Myocyte (in vitro differentiated cells): ENCODE measurements at places on chromosomes 16 and 17.
A peak's percentile ranks its signal among the peaks of the same experiment; 100 is the strongest.

DNA sequence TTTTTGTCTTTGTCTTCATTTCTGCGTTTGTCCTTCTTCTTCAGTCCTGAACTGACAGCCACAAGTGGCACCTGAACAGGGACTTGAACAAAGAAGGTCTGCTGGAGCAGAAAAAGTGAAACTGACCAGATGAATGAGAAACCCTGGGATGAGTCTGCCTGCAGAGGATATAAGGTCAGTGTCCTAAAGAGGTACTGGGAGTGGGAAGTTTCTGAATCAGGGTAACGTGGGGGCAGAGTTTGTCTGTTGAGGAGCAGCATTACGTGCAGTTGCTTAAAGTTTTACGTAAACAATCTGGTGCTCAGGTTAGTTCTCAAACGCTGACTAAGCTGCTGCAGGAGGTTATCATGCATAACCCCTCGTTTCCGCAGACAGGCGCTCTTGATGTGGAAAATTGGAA lies 2057.6 kb downstream of the TP53TG3F start:
- DNase-seq: no peak

- DNase-seq: no peak
Observed at GRCh38 chr17:49223168-49223516, 7.4 kb downstream of the PHOSPHO1 start.

- no peak for DNase-seq
Observed at GRCh38 chr17:74362810-74363498, 1.3 kb upstream of the BTBD17 start.

- DNase-seq: no peak
Observed at GRCh38 chr17:74053712-74054078, 149.8 kb upstream of the RPL38 start.

GRCh38 chr17:6654841-6655731 lies 3.5 kb downstream of the C17orf100 start:
- DNase-seq: no peak

- DNase-seq: no peak
Observed at GRCh38 chr17:82120148-82120547, 22.1 kb upstream of the FASN start.

DNA sequence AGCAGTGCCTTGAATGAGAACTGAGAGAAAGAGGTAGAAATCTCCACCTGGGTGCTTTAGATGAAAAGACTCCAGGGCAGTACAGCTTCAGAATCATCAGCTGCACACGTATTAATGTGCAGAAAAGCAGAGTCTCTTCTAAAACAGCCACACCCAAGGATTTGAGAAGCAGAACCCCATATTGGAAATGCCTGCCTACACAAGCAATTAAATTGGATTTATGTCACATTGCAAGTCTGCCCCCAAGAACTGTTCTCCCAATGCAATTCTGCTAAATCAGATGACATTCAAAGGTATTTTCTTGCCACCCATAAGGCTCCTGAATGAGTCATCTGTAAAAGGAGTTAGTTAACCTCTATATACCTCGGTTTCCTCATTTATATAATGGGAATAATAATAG lies 326.0 kb upstream of the C16orf82 start:
- no peak for DNase-seq

GRCh38 chr16:20137909-20138308 lies 64.2 kb upstream of the GPR139 start:
- no peak for DNase-seq

GRCh38 chr16:79171931-79172705 lies 428.4 kb downstream of the MAF start:
- DNase-seq: no peak

DNA sequence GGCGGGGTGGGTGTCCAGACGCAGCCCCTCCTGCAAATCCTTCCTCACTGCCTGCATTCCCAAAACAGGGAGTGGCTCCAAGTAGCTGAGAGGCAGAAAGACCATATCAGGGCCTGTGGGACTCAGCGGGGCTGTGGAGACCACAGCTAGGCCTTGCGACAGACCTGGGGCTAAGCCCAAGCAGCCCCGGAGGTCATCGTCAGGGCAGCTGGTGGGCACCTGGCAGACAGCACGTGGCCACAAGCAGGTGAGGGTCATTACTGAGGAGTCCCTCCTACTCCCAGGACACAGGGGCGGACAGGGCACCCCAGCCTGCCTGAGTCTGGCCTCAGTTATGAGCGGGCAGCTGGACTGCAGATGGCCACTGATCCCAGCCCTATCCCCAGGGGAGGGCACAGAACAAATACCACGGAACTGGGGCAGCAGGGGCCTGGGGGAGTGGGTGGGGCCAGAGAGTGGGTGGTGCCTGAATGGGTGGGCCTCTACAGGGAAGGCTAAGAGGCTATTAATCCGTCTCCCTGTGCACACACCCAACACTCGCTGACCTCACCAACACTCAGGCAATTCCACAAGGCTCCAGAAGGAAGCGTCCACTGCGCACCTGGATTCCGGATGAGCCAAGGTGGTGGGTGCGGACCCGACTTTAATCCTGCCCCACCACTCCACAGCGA lies 8.5 kb downstream of the HS3ST6 start:
- no peak for DNase-seq

GRCh38 chr16:83685615-83686165 lies 122.1 kb upstream of the HSBP1 start:
- no peak for DNase-seq

DNA sequence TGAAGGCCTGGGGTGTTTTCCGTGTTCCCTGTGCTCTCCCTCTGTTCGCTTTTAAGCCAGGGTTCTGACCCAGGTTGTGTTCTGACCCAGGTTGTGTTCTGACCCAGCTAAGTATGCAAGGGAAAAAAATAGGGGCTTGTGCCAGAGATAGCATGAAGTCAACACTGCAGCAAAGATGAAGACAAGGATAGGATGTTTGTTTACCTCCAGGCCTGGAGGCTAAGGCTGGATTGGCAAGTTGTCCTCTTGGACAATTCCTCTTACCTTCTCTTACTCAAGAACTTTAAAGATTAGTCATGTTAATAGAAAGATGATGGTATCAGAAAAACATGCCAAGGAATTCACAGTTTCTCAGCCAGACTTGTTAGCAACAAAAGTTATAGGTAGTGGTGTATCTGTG lies 19.4 kb downstream of the LYRM9 start:
- no peak for DNase-seq

- no peak for DNase-seq
Observed at GRCh38 chr17:53659181-53659580, 163.5 kb upstream of the KIF2B start.

GRCh38 chr16:83802135-83802534 lies 5.6 kb upstream of the HSBP1 start:
- peak; percentile 55 for DNase-seq

DNA sequence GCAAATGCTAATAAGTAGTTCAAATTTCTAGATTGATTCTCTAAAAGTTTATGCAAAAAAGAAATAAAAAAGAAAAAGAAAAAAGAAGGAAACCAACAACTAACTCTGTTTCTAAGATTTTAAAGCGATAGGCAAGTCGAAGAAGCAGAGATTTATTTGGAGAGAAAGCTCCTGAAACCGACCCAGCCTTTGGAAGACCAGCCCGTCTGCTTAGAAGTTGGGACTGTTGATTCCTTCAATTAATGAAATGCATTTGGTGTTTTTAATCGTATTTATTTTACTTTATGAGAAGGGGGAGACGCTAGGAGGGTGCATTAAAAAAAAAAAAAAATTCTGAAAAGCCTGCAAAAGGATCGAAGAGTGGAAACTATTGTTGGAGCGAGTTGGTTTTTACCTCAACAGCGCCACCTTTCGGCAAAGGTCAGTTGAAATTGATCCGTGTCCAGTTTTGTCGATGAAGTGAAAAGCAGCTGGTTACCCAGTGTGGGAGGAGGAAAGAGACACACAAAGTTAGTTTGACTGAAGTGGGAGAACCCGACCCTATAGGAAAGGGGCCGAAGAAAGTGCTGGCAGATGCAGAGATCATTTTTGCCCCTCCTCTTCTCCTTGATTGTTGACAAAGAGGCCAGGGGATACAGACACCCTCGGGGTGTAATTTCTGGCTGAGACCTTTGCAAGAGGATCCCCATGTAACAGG lies 1.5 kb upstream of the MAF start:
- peak; percentile 94 for DNase-seq

- peak; percentile 61 for DNase-seq
Observed at GRCh38 chr17:67221062-67221998, 23.7 kb downstream of the HELZ start.

DNA sequence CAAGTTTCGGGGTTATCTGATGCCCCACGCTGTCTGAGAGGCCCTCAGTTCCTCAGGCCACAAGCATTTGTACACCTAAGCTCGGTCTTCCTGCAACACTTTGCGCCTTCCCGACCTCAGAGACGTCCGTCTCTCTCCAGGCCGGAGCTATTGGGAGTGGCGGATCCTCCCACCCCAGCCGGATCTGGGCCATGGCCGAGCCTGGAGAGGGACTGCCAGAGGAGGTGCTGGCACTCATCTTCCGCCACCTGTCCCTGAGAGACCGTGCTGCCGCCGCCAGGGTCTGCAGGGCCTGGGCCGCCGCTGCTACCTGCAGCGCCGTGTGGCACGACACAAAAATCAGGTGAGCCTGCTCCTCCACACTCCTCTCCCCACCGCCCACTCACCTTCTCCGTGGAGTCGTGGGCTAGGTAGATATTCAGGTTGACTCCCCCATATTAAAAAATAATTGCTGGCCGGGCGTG lies 1.9 kb downstream of the FBXL8 start:
- DNase-seq: no peak

- DNase-seq: no peak
Observed at GRCh38 chr16:89588413-89589109, 13.0 kb downstream of the CPNE7 start.

DNA sequence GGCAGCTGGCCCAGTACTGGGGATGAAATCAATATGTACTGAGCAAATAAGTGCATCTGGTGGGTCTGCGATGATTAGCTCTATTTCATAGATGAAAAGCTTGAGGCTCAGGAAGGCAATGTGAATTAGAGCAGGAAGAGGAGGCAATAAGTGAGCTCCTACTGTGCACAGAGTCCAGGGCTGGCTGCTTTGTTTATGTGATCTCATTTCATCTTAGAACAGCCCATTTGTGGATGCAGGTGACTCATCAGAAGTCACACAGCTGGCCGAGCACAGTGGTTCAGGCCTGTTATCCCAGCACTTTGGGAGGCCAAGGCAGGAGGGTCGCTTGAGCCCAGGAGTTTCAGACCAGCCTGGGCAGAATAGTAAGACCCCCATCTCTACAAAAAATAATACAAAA lies 7.1 kb downstream of the TMEM114 start:
- DNase-seq: no peak

- no peak for DNase-seq
Observed at GRCh38 chr16:5323284-5324141, 225.9 kb upstream of the EEF2KMT start.

DNA sequence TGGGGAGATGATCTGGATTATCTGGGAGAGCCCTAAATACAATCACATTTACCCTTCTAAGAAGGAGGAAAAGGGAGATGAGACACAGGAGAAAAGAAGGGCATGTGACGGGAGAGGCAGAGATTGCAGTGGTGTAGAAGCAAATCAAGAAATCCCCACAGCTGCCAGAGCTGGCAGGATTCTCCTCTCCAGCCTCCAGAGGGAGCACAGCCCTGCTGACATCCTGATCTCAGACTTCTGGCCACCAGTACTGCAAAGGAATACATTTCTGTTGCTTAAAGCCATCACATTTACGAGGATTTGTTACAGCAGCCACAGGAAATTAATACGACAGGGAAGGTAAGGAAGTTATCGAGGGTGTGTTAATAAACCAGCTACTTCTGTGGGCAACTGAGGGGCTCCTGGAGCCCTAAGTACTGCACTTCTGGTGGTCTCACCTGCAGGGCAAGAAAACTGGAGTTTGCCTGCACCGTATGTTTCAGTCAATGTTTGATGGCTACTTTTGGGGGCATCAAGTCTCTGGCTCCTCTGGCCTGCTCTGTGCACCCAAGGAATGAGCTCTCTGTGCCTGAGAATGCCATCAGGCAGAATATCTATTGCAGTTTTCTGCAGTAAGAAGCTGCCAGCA lies 22.9 kb upstream of the CDH13 start:
- peak; percentile 77 for DNase-seq

GRCh38 chr17:42514867-42515266 lies 21.2 kb upstream of the NAGLU start:
- no peak for DNase-seq

DNA sequence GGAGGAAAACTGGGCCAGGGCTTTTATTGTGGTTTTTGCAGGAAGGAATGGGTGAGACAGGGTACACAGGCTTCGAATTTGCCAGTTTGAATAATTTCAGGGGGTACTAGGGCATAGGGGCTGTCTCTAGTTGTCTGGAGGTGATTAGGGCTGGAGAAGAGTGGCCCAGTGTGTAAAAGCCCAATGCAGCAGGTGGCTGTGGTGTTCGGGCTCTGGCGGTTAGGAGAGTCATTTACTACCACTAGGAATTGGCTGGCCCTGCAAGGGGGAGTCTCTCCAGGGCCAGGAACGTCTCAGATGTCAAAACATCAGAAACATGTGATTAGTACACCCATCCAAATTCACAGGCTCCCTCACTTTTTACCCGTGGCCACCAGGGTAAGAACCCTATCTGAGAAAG lies 50.3 kb downstream of the GINS3 start:
- DNase-seq: peak; percentile 88
